ENCODE measurements at places on chromosomes 5 and 9. TPM values are rescaled to one million over a fixed set of nuclear protein-coding genes. Genes with fewer than 3 reads are reported as not detected.

DNA sequence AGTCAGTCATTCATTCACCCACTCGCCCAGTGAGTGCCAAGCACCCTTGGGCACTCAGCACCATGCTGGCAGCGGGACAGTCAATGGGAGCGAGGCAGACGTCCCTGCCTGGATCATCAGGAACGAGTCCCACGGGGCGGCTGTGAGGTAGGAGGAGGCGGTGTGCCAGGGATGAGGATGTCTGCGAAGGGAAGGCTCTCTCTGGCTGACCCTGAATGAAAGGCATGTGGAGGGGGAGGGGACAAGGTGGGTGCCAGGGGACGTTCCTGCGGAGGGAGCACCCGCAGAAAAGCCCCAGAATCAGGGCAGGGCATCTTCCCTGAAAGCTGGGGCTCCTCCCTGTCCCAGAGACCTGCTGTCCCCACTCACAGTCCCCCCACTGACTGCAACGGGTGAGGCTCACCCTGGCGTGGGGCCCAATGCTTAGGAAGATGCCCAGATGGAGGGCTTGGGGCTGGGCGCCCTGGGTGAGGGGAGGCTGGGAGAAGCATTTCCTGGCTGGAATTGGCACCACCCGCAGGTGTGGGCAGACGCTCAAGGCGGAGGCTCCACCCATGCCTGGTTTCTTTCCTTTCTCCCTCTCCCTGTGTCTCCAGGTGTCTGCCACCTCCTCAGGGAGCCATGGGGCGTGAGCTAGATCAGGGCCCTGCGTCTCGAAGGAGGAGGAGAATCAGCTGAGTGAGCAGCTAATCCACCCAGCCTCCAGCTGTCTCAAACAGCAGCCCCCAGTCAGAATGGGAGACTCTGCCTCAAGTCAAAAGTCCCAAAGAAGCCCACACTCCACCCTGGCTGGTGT is 179.0 kb upstream of the PPP1R26 start:
- H3K27ac ChIP-seq = no peak overlapping the region
- H3K36me3 ChIP-seq = no peaks in the 10 kb centered on the region
- no peak for DNase-seq
- no peaks in the 10 kb centered on the region for H3K4me1 ChIP-seq

DNA sequence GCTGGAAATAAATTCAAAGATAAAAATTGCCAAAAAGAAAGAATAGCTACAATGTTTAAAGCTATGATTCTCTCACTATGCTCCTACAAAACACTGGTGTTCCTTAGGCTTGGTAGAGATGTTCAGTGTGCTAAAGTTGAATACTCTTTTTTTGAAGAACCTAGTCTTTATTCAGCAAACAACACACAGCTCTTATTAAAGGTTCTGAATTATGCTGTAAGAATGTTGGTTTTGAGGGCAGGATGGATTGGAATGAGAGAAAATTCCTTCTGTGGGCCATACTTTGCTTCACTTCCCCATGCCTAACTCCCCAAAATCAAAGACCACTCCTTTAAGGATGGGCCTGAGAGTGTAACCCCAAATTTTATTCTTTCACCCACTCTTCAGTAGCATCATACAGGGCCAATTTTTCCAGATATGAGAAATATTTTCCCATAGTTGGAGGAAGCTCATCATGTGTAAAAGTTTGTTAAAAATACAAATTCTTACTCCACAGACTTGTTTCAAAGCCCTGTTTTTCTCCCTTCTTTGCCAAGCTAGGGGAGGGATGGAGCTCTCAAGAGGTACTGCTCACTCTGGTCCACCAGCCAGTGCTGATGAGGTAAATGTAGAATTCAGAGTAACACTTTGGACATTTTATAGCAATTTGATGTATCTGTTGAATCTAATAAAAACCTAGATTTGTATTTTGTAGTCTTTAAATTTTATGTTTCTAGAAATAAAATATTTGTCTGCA is 99.3 kb downstream of the GDNF start:
- no peak overlapping the region for H3K27ac ChIP-seq
- DNase-seq = no peak
- no peak overlapping the region for H3K4me3 ChIP-seq

DNA sequence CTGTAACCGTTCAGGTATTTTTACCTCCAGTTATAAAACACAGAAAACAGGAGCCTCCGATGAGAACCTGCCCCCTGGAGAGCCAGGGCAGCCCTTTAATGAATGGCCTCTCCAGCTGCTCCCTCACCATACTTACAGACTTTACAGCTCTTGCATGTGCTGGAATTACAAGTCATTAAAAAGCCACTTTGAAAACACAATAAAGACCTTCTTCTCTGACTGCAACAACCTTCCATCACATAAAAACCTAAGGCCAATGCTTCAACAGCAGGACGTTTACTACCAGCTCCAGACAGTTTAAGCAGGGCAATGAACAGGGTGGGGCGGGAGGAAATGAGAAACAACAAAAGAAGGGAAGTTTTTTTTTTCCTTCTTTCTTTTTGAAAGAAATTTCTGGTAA is 213.8 kb downstream of the MLLT3 start:
- H3K27ac ChIP-seq = no peak overlapping the region
- H3K36me3 ChIP-seq = no peaks in the 10 kb centered on the region
- no peak for DNase-seq
- no peaks in the 10 kb centered on the region for H3K27me3 ChIP-seq
- H3K4me1 ChIP-seq = no peaks in the 10 kb centered on the region
- no peak overlapping the region for H3K4me3 ChIP-seq

Gene LHX3
- total RNA-seq = 0.19 TPM

DNA sequence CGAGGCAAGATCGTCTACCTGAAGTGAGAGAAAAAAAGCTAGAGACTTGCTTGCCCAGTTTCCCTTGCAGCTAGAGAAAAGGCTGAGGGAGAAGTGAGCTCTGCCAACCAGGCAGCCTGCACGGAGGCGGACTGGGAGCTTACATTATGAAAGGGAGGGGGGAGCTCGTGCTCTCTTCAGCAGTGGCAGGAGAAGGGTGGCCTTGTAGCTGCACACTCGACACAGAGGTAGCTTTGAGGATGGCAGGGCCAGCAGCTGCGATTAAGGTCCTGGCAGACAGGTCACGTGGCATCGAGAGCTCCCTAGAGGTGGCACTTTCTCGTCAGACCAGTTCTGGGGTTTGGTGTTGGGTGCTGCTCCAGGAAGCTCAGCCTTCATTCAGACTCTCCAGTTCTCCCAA is 26.7 kb downstream of the APBA1 start:
- no peaks in the 10 kb centered on the region for H3K4me1 ChIP-seq
- H3K27me3 ChIP-seq = peaks cover 5% of the 10 kb centered on the region
- H3K27ac ChIP-seq = no peak overlapping the region

DNA sequence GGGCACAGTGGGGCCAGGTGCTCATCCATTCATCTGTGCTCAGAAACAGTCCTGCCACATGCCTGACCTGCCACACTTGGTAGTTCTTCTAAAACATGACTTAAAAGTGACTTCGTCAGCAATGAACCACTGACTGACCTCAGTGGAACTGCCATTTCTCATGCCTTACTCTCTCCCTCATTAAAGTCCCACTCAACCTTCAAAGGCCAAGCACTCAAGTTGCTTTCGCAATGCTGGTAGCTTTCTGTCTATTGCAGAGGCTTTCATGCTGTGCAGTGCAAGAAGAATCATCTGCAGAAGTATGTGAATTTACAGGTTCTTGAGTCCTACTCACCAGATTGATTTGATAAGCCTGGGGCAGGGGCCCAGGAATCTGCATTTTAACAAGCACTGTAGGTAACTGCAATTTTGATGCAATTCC is 23.9 kb downstream of the B4GALT1 start:
- peak overlapping the region; percentile 87 for H3K27ac ChIP-seq
- DNase-seq = peak; percentile 40
- no peak overlapping the region for H3K4me3 ChIP-seq
- peaks cover 16% of the 10 kb centered on the region for H3K36me3 ChIP-seq
- no peaks in the 10 kb centered on the region for H3K27me3 ChIP-seq

DNA sequence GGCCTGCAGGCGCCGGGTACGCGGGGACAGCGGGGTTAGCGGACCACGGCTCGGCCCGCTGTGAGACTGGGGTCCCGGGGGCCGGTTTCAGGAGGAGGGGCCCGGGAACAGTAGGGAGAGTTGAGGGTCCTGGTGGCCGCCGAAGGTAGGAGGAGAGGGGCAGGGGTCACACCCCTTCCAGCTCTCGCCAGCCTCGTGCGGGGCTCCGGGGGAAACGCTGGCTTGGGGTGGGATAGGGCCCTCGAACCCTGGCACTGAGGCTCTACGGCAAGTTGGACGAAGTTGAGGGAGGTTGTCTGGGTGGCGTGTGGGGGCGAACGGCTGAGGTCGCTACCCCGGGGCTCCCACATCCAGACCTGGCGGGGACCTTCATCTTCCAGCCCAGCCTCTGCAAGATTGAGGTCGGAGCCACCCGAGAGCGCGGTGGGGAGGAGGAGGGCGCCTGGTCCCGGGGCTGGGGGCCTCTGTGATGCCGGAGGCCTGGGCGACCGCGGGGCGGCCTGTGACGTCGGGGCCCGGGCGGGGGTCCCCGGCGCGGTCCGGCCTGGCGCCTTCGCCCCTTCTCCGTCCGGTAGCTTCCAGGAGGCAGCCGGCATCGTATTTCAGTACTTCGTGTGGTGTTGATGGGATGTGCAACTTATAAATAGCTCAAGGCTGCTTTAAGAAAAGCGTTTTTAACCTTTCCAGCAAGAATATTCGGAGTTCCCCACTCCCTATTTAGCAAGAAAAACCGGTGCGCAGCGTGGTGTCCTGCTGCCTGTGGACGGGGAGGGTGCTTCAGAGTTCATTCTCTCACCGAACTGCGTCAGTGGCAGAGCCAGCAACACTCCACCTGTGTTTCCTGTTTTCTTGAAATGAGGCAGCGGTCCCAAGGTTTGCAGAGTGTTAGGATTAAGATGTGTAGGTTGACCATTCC is 902 bp downstream of the HABP4 start:
- H3K4me3 ChIP-seq = peak overlapping the region; percentile 62
- peak; percentile 51 for DNase-seq
- peaks cover 8% of the 10 kb centered on the region for H3K27me3 ChIP-seq
- no peaks in the 10 kb centered on the region for H3K36me3 ChIP-seq
- no peak overlapping the region for H3K27ac ChIP-seq

Gene TRIM36
- total RNA-seq = 0.39 TPM

Gene PCDHGB2
- total RNA-seq = 3.3 TPM

- H3K4me3 ChIP-seq = no peak overlapping the region
- H3K27me3 ChIP-seq = no peaks in the 10 kb centered on the region
- no peaks in the 10 kb centered on the region for H3K4me1 ChIP-seq
These were observed 450.9 kb downstream of the CCDC171 start for GRCh38 chr9:16003785-16004184.

DNA sequence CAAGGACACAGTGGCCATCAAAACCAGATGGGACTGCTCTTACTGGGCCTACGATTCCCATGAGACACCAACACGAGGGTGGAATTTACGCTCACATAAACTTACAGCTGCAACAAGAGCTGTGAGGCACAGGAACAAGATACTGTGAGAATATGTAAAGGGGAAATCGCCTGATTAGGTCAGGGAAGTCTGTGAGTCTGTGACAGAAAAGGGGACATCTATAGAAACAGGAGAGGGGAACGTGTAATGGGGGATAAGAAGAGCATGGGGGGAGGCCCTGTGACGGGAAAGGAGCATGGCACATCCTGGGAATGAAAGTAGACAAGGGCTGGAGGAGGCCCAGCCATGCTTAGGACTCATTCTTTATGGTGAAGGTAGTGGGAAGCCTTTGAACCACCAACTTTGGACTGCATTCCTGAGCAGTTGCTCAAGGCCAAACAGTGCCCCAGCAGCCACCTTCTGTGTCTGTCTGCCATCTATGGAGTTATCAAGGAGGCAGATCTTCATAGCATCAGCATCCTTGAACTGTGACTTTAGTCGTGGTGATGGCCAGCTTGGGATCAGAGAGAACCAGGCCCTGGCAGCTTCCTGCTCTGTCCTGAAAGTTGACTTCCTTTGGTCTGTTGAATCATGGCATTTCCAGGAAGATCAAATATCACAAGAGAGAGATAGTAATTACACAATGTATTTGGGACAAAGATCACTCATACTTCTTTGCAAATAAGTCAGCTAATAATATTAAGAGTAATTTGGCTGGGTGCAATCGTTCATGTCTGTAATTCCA is 87.9 kb upstream of the FAM169A start:
- no peaks in the 10 kb centered on the region for H3K27me3 ChIP-seq
- no peak overlapping the region for H3K27ac ChIP-seq
- DNase-seq = no peak
- H3K4me1 ChIP-seq = no peaks in the 10 kb centered on the region

DNA sequence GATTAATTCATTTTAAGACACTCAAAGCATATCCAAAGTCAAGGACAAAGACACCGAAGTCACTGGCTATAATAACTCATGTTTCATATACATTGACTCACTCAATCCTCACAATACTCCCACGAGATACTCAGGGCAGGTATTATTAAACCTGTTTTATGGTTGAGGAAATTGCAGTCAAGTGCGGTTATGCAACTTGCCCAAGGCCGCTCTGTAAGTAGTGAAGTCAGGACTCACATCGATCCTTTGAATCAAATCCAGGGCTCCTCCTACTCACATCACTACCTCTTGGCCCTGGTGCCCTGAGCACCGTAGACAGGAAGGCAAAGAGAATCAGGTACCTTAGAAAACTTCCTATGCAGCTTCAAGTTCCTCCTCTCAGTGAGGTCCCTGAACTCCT is 87.8 kb upstream of the APC start:
- H3K27me3 ChIP-seq = no peaks in the 10 kb centered on the region
- no peaks in the 10 kb centered on the region for H3K36me3 ChIP-seq
- no peak for DNase-seq
- no peak overlapping the region for H3K27ac ChIP-seq
- H3K4me3 ChIP-seq = no peak overlapping the region

DNA sequence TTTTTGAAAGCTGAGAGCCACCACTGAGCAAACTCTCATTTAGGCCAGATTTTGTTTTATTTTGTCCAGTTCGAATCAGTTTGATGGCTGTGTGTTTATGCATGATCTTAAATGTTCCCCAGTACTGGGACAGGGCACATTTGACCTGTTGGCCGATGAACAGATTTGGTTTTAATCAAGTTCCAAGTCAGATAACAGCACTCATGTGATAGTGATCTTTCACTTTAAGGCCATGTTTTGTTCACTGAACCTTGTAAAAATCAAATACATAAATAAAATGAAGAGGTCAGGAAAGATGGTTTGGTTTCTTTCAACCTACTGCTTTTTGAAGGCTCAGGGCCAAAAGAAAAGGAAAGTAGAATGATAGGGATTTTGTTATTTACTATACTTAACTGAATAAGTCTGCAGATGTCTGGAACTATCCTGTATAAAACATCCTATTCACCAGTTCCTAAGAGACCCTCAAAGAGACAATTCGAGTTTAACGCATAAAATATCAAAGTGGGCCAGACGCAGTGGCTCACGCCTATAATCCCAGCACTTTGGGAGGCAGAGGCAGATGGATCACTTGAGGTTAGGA is 77.2 kb downstream of the PGM5 start:
- no peak overlapping the region for H3K4me3 ChIP-seq
- DNase-seq = no peak
- H3K4me1 ChIP-seq = no peaks in the 10 kb centered on the region
- no peaks in the 10 kb centered on the region for H3K36me3 ChIP-seq
- H3K27ac ChIP-seq = no peak overlapping the region
- H3K27me3 ChIP-seq = no peaks in the 10 kb centered on the region

Gene CNTNAP3B
- 0.80 TPM for total RNA-seq

Data from B cell (primary cell).